Stomach (tissue), 19 donors: ENCODE measurements at places on chromosomes 6 and 20. TPM values are rescaled to one million over a fixed set of nuclear protein-coding genes. Genes with fewer than 3 reads are reported as not detected.

AGER gene
- 13.0 TPM for polyA plus RNA-seq

LHFPL5 gene
- not detected for polyA plus RNA-seq

GPSM3 gene
- polyA plus RNA-seq, result 10.0 TPM

BPIFB1 gene
- polyA plus RNA-seq, result 22.7 TPM

BPIFB4 gene
- not detected for polyA plus RNA-seq
